Effector memory CD4-positive, alpha-beta T cell (primary cell): ENCODE measurements at places on chromosomes 13 and 19.

DNA sequence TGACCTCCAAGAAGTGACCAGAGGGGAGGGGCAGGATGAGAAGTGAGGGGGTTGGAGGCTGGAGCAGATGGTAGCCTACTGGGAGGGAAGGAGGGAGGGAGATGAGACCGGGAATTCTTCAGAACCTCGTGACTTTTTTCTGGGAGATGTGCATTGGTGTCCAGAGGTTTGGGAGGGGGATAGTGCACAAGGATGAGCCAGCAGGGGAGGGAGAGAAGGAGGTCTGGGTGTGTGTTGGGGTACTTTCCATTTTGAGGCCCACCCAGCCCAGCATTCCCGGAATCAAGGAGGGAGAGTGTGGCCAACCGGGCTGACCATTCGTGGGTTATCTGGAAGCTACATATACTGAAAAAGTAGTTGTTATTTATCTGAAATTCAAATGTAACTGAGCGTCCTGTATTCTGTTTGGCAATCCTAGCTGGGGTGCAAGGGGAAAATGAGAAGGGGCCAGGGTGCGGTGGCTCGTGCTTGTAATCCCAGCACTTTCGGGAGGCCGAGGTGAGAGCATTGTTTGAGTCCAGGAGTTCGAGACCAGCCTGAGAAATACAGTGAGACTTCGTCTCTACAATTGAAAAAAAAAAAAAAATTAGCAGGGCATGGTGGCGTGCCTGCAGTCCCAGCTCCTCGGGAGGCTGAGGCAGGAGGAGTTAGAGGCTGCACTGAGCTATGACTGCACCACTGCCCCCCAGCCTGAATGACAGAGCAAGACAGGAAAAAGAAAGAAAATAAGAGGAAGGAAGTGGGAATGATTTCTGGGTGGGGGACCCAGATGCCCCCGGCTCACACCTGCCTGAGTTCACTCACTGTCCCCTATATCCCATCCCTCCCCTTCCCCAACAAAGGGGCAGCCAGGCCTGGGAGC lies 4.4 kb upstream of the C3 start:
- no peak for DNase-seq

DNA sequence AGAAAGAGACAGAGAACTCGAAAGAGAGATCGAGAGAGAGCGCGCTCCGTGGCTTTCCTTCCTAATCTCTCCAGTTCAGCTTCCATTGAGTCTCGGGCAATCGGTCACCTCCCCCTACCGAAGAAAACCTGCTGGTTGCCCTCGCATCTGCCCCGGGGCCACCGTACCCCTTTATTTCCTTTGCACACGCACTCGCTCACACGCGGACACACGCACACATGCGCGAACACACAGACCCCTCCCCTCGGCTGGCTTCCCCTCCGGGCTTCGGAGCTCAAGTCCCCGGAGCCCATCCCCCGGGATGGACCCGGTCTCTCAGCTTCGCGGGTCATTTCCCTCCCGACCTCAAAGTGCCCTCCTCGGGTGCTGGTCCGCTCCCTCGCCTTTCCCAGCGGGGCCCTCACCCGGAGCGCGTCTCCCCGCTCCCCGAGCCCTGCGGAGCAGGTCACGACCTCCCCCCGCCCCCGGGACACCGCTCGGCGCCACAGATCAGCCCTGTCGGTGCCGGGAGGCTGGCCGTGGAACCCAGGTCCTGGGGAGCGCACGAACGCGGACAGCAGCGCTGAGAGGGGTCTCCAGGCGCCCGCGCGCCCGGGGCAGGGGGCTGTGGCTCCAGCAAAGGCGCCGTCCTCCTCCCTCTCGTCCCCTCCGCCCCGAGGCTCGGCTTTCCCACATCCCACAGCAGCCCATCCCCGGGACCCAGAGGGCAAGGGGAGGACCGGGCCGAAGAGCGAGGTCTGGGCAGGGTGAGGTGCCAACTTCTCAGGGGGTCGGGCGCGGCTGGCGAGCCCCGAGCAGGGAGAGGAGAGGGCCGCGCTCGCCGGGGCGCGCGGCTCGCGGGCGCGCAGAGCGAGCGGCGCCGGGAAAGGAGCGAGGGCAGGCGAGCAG lies 1.8 kb downstream of the DACH1 start:
- DNase-seq, result no peak

GRCh38 chr19:18226956-18227780 lies 930 bp upstream of the PDE4C start:
- no peak for DNase-seq

- no peak for DNase-seq
These were observed 3.1 kb downstream of the CD320 start for GRCh38 chr19:8304841-8305621.

DNA sequence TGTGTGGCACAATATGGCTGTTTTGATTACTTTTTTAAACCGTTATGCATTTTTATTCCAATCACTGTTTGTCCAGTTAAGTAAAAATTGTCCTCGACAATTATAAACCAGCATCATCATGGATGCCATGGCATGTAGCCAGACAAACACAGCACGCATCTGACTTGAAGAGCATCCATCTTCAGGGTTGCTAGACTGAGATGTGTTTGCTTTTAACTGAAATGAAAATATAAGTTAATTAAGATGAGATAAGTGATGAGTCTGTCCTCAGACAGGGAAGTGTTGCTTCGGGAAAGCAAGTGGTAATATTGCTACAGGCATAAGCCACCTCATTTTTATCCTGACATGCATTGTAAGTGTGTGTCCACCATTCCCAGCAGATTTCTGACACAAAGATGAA lies 92.8 kb upstream of the TPP2 start:
- no peak for DNase-seq

DNA sequence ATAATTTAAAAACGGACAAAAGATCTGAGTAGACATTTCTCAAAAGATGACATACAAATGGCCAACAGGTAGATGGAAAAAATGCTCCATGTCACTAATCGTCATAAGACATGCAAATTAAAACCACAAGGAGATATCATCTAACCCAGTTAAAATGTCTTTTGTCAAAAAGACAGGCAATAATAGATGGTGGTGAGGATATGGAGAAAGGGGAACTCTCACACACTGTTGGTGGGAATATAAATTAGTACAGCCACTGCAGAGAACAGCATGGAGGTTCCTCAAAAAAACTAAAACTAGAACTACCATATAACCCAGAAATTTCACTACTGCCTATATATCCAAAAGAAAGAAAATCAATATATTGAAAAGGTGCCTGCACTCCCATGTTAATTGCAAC lies 37.9 kb downstream of the OR10H4 start:
- no peak for DNase-seq

DNA sequence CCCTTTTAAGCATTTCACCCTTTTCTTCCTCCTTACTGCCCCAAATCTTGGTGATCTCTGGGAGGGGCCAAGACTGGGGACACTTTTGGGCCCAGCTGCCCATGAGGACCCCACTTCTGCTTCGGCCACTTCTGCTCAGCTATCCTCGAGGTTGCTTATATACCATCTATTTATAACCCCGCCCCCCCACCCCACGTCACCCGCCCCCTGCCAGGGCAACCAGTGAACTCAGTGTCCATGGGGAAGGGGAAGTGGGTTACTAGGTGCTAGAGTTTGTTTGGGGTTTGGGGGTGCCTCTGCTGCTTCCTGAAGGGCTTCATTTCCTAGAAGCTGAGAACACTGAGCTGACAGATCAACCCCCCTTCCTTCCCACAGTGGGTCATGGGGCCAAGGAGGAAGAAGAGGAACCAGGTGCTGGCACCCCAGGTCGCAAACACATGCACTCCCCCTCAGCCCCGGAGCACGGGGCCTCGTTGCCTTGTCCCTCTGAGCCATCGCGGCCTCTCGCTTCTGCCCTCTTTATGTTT lies 6.1 kb upstream of the ADGRE5 start:
- DNase-seq, result peak; percentile 80

DNA sequence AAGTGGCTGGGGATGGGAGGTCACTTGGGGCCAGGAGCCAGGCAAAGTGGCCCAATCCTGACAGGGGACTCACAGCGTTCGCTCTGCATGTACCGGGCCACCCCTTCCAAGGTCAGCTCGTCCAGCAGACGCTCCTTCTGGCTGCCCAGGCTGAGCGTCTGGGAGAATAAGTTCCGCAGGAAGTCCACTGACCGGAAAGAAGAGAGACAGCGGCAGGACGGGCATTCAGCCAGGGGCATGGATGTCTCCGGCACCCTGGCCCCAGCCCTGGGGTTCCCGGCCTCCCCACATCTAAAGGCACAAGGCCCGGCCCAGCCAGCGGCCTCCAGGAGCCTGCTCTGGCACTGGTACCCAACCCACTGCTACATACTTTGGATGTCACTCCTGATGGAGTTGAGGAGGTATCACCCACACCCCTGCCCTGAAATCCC lies 6.1 kb downstream of the SIRT2 start:
- no peak for DNase-seq

GRCh38 chr13:112777637-112778406 lies 88.0 kb downstream of the ATP11A start:
- no peak for DNase-seq

DNA sequence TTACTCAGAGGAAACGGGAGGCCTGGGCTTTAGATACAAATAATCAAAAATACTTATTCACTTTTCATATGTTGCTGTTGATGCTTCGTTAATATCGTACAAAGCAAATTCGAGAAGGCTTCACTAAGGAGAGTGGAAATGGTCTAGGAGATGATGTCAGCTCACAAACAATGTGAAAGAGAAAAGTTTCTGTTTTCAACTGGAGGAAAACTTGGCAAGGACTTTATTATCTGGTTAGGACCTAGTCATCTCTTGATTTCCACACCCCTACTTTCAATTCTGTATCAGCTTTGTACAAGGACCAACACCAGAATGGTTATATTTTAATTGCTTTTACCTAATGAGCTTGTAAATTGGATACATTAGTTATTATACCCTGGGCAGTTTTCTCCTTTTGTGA lies 88.0 kb downstream of the SLC10A2 start:
- no peak for DNase-seq
